CD4-positive, alpha-beta T cell treated with Interleukin-6 at 100 ng/mL for 8 hours (primary cell): ENCODE measurements at places on chromosomes 4 and X.

DNA sequence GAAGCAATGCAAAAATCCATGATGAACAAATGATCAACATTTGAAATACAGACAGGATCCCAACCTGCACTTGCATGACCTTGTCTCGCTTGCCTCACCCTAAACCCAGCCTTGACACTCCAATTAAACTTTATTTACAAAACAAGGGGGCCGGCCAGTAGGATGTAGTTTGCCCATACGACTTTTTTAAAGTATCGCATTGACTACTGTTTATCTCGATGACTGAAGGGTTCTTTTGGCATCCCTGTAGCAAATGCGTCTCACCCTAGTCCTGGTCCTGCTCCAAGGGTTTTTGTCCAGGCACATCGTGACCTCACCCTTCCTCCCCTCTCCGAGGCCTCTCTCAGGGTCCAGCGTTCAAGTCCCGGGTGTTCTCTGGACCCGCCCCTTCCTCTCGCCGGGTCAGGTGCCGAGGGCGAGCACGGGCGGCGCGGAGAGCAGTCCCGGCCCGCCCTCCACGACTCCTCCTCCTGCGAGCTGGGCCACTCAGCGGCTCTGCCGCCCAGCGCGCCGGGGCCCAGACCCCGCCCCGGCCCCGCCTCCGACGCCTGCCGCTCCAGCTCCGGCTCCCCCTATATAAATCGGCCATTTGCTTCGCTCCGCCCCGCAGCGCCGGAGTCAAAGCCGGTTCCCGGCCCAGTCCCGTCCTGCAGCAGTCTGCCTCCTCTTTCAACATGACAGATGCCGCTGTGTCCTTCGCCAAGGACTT, at the start of gene SLC25A5:
Gene SLC25A5 (plus strand): TSS at position 603 of the 709 bp plus-strand sequence. CDS start 72 bp downstream, at position 675.
- peak; percentile 81 for DNase-seq

DNA sequence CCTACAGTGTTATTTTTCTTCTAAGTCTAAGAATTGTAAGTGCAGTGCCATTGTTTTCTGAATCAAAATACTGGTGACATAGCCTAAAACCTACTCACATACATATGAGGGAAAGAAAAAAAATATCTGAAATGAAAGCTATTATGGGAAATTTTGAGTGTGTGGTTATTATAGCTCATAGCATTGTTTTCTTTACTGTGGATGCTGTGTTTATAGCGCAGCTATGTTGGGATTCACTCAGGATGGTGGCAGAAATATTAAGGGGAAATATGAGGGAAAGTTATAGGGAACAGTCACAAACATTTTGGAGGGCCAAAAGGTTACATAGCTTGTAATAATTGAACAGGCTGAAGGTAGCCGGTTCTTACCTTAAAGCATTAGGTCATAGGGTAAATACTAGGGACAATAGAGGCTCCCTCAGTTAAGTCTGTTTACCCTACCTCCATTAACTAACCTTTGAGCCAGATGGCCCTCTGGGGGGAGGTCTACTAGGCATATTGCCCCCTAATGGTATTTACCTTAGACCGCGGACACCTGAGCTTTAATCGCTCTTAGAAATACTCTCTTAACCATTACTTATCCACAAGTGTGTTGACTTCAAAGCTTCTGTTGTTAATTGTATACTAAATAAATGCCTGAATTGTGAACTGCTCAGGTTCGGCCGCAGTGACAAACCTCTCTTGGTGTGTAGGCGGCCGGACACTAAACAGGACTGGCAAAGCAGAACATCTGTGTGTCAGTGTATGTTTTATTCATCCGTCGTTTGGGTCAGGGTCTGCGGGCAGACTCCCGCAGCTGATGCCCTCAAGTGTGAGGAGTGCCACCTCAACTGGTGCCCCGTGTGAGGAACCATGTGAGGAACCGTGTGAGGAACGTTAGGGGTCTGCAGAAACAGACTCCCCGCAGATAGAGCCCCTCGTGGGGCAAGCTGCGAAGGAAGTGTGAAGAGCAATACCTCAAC, 21.3 kb upstream of the SULT1B1 start:
- no peak for DNase-seq

DNA sequence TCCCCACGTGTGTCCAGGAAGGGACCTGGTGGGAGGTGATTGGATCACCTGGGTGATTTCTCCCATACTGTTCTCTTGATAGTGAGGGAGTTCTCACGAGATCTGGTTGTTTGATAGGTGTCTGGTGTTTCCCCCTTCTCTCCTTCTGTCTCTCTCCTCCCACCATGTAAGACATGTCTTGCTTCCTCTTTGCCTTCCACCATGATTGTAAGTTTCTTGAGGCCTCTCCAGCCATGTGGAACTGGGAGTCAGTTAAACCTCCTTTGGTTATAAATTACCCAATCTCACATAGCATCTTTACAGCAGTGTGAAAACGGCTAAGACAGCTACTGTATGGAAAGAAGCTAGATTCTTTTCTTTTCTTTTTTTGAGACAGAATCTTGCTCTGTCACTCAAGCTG, 21.6 kb upstream of the FGG start:
- no peak for DNase-seq

GRCh38 chr4:158164768-158165213, 8.0 kb downstream of the GASK1B start:
- DNase-seq: no peak

DNA sequence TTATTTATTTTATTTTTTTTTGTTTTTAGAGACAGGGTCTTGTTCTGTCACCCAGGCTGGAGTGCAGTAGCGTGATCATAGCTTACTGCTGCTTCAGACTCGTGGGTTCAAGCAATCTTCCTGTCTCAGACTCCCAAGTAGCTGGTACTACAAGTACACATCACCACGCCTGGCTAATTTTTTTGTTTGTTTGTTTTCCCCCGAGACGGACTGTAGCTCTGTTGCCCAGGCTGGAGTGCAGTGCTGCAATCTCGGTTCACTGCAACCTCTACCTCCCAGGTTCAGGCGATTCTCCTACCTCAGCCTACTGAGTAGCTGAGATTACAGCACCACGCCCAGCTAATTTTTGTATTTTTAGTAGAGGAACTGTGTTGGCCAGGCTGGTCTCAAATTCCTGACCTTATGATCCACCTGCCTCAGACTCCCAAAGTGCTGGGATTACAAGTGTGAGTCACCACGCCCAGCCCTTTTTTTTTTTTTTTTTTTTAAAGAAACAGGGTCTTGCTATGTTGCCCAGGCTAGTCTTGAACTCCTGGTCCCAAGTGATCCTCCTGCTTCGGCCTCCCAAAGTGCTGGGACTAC, 32.2 kb downstream of the COPS4 start:
- no peak for DNase-seq

DNA sequence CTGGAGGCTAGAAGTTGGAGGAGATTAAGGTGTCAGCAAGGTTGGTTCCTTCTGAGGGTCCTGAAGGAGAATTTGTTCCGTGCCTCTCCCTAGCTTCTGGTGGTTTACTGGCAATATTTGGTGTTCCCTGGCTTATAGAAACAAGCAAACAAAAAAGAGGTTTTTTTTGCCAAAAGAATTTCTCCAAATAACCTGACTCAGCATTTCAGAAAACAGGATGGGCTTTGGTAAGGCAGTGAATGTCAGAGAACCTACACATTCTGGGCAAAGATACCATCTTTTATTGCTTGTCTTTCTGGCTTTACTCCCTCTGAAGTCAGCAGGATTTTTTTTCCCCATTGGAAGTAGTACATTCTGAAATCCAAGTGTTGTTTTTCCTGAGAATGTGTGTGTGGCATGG, 93.3 kb upstream of the TBC1D9 start:
- no peak for DNase-seq

DNA sequence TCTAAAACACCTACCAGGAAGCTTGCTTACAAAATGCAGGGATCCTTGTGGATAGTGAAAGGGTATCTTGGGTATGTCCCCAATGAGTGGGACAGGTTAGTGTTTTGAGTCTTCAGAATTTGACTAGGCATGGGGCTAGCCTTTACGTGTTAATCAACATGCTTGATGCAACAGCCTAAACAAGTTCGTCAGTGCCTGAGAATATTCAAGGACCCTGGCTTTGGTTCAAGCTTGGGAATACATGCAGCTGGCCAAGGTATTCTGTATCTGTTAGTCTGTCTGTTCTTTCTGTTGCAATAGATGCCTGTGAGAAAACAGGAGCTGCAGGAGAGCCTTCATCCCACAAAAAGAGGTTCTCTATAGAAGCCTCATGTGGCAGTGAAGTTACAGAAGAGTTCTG, 149.5 kb downstream of the CCNG2 start:
- no peak for DNase-seq

- DNase-seq: no peak
Measured at GRCh38 chrX:120790552-120790951, 85.1 kb downstream of the CT47B1 start.

DNA sequence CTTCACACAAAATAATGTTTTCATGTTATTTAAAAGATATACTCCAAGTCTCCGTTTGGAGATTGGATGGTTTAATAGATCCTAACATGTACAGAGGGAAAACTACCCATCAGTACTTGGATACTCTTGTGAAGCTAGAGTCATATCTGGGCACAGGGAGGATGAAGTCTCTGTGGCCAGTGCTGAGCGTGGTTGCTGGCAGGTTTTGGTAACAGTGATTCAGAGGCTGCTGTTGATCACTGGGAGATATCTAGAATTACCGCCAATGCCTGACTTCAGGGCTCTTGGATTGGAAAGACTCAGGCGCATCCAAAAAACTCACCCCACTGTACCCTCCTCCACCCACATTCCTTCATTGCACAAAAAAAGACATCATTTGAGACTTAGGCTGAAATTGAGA, 107.2 kb upstream of the PGRMC2 start:
- DNase-seq: no peak

GRCh38 chr4:2615821-2616220, 79.4 kb downstream of the FAM193A start:
- no peak for DNase-seq

DNA sequence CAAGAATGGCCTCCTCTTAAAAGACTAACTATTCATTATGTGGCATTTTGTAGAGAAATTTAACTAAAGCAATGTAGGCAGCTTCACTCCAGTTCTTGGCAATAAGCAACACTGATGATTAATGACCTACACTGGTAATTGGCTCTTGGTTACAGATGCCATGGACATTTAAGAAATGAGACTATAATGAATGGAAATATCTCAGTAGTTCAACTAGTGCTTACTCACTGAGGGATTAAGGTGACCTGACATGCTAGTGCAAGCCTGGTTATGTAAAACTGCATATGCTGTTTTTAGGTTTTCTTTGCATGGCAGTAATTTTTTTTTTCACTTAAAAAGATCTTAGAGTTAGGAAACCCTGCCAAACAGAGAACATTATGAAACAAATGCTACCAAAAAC, 152.7 kb upstream of the AADAT start:
- no peak for DNase-seq

GRCh38 chr4:56048702-56049431, 100.1 kb downstream of the CEP135 start:
- DNase-seq: no peak

DNA sequence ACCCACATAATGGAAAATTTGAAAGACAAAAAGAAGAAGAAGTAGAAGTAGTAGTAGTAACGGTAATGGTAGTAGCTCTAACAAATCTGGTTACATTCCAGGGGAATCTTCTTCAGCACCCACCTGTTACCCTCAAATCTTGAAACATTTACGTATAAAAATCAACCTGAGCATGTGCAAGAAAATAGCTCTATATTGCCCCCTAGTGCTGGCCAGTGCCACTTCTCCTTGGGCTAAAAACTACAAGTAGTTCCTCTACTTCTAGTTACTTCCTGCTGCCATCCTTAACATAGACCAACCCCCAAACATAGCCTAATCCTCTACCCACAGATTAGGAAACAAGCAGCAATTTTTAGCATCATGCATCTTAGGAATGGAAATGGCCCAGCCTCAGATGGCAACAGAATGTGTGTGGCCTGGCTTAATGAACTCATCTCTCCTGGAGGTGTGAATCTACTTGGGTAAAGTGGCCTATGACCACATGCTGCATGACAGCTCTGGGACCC, 3.1 kb downstream of the PDGFC start:
- no peak for DNase-seq

DNA sequence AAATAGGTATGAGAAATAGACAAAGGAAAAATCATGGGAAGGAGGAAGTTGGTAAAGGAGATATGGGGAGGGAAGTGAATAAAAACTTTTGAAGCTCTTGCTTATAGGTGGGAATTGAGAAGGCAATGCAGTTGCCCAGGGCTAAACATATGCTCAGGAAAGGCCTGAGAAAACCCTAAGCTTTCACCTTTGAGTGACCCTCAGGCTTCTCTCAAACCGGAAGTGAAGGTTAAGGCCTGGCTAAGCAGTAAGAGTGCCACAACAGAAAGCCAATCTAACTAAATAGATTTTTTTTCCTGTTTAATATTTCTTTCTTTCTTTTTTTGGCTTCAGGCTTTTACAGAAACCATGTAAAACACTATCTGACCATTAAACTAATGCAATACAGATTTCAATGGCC, 69.5 kb upstream of the GABRA3 start:
- no peak for DNase-seq

DNA sequence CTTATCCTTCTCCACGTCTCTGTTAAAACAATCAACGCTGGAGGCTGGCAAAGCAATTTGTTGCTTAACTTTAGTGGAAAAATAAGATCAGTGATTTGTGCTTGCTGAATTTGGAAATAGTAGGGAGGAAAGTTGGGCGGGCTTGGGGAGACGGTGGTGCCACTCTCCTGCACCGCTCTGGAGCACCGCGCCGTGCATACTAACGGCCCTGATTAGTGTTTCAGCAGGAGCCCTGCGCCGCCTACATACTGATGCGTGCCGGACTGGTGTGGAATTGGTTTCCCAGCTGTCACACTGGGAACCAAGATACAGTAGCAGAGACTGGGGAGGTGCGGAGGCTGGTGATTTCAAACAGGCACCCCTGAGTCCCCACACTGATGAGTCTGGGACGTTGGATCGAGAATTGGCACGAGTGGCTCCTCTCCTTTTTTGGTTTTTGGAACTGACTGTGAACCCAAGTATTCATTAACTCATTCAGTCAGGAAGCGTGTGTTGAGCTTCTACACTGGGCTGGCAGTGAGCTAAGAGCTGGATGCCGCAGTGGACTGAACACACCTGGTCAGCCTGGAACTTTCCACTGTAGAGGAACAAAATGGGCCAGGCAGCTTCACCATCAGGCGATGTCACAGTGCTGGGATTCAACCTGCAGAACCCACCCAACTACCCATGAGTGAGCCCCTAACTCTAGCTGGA, 29.0 kb upstream of the PSAPL1 start:
- no peak for DNase-seq

GRCh38 chr4:144174401-144175067, 34.0 kb upstream of the GYPA start:
- peak; percentile 30 for DNase-seq

GRCh38 chr4:176320976-176321361, 1.2 kb downstream of the SPCS3 start:
- DNase-seq: no peak

DNA sequence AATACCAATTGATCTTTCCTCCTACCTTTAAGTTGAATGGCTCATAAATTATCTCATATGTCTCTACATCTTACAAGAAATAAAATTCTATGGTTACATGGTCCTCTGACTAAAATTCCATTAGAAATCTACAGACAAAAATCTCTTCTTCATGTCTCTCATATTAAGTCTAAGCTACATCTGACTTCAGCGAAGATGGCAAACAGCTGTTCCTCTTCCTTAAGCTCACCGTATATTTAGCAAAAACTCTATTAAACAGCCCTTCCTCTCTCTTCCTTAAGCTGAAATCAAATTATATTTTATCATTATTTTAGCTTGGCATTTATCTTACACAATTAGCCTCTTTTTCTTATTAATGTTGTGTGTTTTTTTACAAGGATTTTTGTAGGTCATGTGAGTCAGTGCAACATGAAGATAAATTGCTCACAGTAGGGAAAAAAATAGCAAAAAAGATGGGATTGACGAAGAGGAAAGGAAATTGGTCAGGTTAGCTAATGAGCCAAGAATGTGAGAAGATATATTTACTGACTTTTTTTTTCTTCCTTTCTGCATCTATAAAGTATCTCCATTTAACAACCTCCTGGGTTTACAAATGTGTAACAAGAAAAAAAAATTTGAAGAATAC, 2412.8 kb downstream of the ARAP2 start:
- no peak for DNase-seq

- DNase-seq: no peak
Measured at GRCh38 chrX:38126179-38126578, 94.5 kb downstream of the SRPX start.
